CD4-positive, alpha-beta memory T cell (primary cell): ENCODE measurements at places on chromosomes 5 and 9.
A peak's percentile ranks its signal among the peaks of the same experiment; 100 is the strongest.

GRCh38 chr5:158888206-158888605 lies 211.5 kb downstream of the EBF1 start:
- DNase-seq: no peak

GRCh38 chr5:11497651-11498050 lies 406.6 kb downstream of the CTNND2 start:
- DNase-seq: no peak

DNA sequence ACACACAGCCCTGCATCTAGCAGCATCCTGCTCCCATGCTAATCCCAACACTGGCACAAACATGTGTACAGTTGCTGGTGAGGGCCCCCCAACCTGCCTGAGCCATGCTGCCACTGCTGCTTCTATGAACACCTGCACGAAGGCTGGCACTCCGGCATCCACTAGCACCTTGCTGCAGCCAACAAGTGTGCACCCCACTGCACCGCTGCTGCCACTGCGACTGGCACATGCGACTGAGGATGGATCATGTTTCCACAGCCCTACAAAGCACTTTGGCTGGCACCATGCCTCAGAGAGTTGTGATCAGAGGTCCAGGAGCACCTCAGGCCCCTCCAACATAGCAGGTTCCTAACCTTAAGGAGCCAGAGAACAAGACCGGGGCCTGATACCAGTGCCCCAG lies 7.8 kb upstream of the PDCD1LG2 start:
- no peak for DNase-seq

DNA sequence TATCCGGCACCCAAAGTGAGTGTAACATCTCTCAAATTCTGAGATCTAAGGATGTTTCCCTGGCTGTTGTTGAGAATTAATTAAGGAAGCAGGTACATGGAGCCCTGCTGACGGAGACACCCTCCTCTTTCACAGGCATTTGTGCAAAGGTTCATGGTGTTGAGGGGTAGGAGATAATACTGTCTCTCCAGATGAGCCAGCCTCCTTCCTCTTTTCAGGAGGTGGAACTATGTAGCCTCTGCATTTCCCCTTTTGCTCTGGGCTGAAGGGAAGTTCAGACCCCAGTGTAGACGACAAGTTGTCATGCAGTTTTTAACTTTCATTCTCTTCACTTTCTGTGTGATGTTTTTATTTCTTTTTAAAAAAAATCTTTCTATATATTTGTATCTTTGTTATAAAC lies 107.5 kb downstream of the GALNT10 start:
- no peak for DNase-seq

DNA sequence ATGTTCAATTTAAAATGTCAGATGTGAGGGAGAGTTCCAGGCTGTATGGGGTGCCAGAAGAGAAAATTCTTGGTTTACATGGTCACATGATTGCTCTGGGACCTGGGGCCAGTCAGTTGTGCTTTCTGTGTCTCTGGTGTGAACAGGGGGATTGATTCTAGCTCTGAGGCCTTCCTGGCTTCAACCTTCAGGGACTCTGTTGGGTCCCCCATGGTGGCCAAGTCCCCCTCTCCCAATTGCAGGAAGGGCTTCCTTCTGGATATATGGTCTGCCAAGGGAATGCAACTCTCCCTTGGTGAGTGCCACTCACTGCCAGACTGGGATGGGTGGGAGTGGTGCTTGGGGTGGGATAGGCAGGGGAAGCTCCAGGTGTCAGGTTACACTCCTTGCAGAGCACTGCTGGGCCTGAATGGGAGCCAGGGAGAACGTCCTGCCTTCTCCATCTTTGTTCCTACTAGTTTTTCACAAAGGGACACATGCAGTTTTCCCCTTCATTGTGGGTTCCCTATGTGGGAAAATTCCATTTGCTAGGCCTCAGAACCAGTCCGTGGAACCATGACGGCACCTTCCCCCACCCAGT lies 153.2 kb downstream of the MELK start:
- no peak for DNase-seq

DNA sequence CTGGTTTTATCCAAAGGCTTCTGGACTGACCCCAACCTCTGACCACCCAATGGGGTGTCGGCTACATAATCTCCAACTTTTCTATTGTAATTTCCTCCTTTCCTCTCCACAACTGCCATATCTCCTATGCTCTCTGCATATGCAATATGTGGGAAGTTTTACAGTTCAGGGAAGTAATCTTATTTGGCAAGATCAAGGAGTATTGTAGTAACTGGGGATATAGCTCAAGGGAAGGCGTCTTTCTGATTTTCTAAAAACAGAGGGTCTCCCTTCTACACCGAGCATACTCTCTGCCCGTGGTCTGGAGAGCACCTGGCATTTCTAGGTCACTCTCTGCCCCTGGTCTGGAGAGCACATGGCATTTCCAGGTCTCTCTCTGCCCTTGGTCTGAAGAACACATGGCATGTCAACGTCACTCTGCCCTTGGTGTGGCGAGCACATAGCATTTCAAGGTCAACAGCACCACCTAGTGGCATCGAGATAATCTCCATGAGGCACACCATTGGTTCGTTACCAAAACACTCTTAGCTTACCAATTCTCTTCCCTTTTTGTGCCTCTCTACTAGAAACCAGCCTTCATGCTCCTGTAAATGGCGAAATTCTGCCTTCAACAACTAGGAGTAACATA lies 616.4 kb upstream of the NUDT12 start:
- DNase-seq: no peak

GRCh38 chr5:107969847-107970246 lies 299.1 kb upstream of the EFNA5 start:
- DNase-seq: no peak

DNA sequence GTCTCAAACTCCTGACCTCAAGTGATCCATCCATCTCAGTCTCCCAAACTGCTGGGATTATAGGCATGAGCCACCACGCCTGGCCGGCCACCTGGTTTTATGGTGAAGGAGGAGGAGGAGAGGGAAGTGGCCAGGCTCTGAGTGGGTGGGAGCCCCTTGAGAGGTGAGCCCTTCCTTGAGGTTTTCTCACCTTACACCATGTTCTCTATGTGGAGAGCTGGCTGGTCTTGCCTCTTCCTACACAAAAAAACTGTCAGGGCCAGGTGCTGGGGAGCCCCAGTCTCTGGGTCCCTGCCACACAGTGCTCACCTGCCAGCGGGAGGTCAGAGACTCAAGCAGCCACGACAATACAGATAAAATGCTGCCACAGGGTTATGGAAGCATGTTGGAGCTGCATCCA lies 18.1 kb downstream of the SWI5 start:
- DNase-seq: no peak

DNA sequence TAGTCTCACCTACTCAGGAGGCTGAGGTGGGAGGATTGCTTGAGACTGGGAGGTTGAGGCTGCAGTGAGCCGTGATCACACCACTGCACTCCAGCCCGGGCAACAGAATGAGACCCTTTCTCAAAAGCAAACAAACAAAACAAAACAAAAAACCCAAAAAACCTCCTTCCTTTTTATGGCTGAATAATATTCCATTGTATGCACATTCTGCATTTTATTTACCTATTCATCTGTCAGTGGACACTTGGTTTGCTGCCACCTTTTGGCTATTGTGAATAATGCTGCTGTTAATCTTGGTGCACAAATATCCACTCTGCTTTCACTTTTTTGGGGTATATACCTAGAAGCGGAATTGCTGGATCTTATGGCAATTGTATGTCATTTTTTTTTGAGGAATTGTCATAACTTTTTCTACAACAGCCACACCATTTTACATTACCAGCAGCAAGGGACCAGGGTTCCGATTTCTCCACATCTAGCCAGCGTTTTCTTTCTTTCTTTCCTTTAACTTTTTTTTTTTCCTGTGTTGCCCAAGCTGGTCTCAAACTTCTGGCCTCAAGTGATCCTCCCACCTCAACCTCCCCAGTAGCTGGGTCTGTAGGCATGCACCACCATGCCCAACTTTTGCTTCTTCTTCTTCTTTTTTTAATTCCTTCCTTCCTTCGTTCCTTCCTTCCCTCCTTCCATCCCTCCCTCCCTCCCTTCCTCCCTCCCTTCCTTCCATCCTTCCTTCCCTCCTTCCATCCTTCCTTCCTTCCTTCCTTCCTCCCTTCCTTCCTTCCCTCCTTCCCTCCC lies 30.6 kb downstream of the NKX2-5 start:
- DNase-seq: peak; percentile 24

- peak; percentile 83 for DNase-seq
These were observed 717 bp upstream of the IQGAP2 start for GRCh38 chr5:76402251-76402885.

DNA sequence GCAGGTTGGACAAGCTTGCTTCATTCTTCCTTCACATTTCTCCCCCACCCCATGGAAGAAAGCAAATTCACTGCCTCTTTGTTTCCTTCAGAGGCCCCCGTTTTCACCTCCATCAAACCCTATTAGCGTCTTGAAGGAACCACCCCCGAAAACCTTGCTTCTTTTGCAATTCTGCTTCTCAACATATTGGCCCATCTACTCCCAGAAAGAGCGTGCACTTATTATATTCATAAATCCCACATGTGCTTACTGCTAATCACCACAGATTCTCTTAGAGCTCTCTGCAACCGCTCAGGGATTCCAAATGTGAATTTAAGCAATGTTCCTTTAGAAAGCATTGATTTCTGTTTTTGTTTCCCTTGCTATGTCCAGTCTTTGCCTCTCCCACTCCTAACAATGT lies 1.1 kb downstream of the F2RL2 start:
- DNase-seq: no peak

- no peak for DNase-seq
These were observed 165.1 kb downstream of the TLR4 start for GRCh38 chr9:117869287-117869686.

DNA sequence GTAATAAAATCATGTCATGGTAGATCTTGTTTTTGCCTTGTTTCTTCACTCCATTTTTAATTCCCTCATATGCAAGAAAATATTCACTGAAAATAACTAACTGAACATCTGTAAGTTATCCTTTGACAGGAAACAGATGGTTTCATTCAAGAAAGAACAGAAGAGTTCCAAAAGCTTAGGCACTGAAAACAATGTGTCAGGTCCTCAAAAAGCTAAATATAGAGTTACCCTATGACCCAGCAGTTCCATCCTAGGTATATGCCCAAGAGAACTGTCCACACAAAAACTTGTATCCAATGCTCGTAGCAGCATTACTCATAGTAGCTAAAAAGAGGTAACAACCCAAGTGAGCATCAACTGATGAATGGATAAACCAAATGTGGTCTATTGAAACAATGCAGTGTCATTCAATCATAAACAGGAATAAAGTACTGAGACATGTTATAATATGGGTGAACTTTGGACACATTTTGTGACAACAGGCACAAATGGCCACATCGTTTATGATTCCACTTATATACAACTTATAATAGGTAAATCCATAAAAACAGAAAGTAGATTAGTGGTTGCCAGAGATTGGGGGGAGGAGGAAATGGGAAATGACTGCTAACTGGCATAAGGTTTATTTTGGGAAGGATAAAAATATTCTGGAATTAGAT lies 231.0 kb downstream of the FRMD3 start:
- no peak for DNase-seq

- DNase-seq: no peak
These were observed 16.9 kb downstream of the CAMSAP1 start for GRCh38 chr9:135890190-135891026.

DNA sequence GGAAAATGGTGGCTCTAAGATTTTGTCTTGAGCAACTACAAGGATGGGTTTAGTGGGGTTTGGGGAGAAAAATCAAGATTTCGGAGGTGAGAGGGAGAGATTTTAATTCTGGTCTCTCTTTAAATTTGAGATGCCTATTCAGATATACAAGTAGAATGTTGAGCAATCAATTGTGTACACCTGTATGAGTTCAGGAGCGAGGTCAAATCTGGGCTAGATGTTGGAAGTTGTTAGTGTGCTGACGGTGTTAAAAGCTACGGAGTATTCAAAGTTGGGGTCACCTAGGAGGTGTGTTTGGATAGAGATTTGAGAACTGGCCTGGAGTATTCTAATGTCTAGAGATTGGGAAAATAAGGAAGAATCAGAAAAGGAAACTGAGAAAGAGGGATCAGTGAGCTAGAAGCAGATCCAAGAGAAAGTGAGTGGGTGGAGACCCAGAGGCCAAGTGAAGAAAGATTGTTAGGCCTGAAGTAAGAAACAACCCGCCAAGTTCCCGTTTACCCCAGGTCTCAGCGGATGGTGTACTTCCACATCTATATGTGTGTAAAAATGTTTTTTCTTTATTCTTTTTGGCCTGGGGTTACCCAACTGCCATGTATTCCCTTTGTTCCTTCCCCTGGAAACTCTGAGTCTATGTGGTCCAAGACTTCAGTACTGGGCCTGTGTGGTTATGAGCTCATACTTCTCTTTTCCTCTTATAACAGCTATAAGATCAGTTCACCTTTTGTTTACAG lies 11.9 kb upstream of the ARHGAP26 start:
- no peak for DNase-seq

DNA sequence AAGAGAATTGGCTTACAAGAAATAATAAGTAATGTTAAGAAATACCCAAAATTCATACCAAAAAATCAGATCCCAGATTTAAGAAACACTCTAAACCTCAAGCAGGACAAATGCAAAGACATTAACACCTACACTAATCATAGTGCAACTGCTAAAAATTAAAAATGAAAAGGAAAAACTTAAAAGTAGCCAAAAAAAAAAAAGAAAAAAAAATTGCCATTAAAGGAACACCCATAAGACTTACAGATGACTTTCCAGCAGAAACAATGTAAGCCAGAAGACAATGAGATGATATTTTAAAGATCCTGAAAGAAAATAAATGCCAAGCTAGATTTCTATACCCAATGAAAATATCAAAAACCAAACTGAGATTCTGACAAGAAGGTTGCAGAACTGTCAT lies 101.5 kb downstream of the DENND1A start:
- DNase-seq: peak; percentile 2

DNA sequence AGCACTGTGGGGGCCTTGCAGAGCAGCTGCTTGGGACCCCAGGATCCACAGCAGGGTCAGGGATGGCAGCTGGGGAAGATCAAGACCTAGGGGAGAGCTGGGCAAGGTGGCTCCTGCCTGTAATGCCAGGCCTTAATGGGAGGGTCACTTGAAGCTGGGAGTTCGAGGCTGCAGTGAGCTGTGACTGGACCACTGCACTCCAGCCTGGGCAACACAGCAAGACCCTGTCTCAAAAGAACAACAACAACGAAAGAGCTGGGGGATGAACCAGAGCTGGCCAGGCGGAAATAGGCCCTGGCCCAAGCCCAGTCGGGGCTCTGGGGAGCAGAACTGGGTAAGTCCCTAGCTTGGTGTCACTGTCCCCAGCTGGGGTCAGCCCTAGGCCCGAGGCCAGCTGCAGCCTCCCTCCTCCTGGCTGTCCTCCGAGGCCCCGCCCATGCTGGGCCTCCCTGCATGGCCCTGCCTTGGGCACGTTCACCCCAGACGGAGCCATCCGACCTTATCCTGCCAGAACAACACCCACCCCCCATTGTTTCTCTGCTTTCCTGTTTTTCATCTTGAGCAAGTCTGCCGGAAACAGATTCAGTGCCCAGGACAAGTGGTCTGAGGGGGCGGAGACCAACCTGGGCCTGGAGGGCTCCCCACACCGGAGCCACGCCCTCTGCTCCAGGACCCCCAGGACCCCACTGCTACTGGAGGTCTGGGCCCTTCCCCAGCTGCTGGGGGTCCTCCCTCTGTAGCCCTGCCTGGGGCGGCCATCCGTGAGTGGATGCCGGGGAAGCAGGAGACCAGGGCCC lies 1.9 kb downstream of the DIPK1B start:
- DNase-seq: no peak

GRCh38 chr9:133948131-133948530 lies 44.0 kb downstream of the VAV2 start:
- no peak for DNase-seq

GRCh38 chr5:119347991-119348390 lies 7.8 kb upstream of the TNFAIP8 start:
- DNase-seq: no peak

GRCh38 chr9:116574027-116574679 lies 113.0 kb upstream of the TRIM32 start:
- no peak for DNase-seq
